Mammary epithelial cell (primary cell): ENCODE measurements at places on chromosomes 13 and 19. TPM values are rescaled to one million over a fixed set of nuclear protein-coding genes. Genes with fewer than 3 reads are reported as not detected.

- peak; percentile 96 for DNase-seq
Observed at GRCh38 chr13:98664047-98664446, 87.1 kb upstream of the STK24 start.

Gene EDDM13
- total RNA-seq: 2.8 and 6.6 TPM in 2 replicates

Gene ZNF470
- total RNA-seq: 4.3 TPM

DNA sequence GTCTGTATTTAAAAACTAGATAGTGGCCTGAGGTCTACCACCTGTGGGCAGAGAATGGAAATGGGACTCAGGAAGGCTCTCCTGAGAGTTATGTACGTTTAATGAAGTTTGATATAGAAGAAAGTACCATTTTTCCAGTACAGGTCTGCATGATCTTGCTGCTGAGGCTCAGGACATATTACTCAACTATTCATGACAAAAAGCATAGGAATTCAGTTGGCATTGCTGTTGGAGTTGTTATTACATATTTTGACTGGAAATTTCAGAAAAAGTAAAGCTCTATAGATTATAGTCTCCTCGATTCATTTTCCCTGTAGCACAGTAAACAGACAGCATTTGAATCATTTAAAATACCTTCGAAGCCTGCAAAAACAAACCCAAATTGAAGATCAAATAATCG, 469.8 kb downstream of the DCT start:
- peak; percentile 4 for DNase-seq

GRCh38 chr19:12993562-12993961, 1.7 kb upstream of the NFIX start:
- DNase-seq: no peak

DNA sequence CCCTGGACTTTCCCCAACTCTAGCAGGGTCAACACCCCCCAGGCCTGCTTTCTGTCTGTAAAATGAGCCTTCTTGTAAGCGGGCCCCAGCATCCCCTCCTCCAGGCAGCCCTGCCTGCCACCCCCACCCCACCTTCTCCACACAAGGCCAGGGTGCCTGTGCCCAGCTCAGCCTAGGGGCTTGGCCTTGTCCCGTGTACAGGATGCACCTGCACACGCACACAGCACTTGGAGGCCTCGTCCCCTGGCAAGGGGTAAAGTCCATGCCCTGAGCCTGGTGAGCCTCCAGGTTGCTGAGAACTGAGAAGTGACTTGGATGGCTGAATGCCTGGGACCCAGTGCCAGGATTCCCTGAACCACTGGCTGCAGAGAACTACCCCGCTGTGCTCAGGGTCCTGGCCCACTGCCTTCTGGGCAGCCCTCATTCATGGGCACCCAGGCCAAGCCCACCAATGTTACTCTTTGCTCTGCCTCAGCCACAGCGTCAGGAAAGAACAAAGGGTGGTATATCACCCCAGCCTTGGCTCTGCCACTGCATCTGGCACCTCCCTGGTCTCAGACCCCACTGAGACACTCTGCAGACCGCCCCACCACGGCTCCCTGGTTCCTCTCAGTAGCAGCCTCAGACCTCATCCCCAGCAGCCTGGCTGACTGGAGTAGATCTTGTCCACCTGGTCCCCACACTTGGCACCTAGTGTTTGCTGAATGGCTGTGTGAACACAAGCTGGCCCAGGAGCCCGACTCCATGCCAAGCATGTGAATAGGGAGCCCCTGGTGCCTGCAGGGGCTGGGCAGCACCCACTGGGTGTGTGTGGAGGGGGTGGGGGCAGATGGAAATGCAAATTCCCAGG, 1.8 kb upstream of the TM6SF2 start:
- DNase-seq: no peak

GRCh38 chr13:105345131-105345530, 1190.3 kb downstream of the EFNB2 start:
- DNase-seq: no peak

Gene PROZ
- not detected for total RNA-seq

DNA sequence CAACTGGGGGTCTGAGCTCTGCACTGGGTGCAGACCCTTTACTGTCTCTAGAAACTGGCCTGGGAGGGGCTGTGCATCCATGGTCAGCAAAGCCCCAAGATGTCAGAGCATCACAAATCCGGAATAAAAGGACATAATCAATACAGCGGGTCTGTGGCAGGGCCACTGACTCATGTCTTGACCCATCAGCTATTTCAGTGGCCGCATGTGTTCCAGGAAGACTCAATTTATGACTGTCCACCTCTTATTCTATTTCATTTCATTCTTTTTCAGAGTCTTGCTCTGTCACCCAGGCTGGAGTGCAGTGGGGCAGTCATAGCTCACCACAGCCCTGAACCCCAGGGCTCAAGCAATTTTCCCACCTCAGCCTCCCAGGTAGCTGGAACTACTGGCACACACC, 53.2 kb downstream of the PEX11G start:
- DNase-seq: no peak

DNA sequence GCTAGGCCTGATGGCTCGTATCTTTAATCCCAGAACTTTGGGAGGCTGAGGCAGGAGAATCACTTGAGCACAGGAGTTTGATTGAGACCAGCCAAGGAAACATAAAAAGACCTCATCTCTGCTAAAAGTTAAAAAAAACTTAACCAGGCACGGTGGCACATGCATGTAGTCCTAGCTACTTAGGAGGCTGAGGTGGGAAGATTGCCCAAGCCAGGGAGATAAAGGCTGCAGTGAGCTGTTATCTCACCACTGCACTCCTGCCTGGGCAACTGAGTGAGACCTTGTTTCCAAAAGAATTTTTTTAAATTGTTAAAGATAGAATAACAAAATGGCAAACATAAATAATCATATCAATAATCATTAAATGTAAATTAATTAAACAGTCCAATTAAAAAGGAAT, 365.8 kb downstream of the MTUS2 start:
- DNase-seq: no peak

Gene POU2F2
- total RNA-seq: 12.2 and 12.5 TPM in 2 replicates

GRCh38 chr13:50543782-50544181, 299.7 kb downstream of the DLEU7 start:
- DNase-seq: no peak

Gene PABPC3
- 0.19 and 0.48 TPM in 2 replicates for total RNA-seq

Gene OVOL3
- total RNA-seq: not detected in 2 replicates

DNA sequence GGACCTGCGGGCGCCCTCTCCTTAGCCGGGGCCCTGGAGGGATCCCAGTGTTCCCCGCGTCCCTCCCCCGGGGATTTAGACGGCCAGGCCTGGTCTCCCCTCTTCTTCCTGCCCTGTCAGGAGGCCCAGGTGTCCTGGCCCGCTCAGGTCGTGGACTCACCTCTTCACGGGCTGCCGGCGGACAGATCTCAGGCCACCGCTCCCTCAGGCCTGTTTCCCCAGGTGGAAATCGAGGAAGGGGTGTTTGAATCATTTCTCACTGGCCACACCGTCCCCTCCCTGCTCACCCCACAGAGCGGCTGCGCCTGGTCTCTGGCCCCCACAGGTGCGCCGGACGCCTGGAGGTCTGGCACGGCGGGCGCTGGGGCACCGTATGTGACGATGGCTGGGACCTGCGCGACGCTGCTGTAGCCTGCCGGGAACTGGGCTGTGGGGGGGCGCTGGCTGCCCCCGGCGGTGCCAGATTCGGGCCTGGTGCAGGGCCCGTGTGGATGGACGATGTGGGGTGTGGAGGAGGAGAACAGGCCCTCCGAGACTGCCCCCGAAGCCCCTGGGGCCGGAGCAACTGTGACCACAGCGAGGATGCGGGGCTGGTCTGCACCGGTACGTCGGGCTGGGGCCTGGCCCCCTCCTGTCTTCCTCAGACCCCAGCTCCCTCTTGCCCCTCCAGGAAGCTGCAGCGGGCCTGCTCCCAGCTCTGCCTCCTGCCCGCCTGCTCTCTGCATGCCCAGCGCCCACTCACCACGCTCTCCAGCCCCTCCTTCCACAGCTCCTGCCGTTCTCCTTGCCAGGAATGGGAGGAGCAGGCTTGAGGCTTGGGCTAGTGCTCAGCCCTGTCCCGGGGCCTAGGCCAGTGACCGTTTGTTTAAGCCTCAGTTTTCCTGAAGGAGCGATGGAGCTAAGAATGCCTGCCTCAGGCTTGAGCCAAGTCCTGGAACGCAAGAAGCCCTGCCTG, 2.5 kb downstream of the SSC5D start:
- no peak for DNase-seq

GRCh38 chr13:99067159-99067985, 89.5 kb upstream of the DOCK9 start:
- peak; percentile 82 for DNase-seq

DNA sequence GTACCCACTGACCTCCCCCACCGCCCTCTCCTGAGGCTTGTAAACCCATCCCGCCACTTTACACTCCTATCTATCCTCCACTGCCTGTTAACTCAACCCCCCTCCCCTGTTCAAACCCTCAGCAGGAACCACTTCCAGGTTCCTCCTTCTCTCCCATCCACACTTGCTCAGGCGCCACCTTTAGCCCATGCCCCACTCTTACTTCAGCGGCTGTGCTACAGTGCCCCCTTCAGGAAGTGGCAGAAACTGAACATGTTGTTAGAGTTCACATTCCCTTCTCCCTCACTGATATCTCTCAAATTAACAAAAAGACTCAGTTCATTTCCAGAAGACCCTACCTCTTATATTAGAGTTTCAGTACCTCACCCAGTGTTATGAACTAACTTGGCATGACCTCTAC, 49.4 kb downstream of the ZNF91 start:
- DNase-seq: no peak
